ENCODE measurements at places on chromosomes 13 and 19.

- DNase-seq: no peak
Observed at GRCh38 chr19:16203256-16204004, 5.7 kb downstream of the AP1M1 start.

DNA sequence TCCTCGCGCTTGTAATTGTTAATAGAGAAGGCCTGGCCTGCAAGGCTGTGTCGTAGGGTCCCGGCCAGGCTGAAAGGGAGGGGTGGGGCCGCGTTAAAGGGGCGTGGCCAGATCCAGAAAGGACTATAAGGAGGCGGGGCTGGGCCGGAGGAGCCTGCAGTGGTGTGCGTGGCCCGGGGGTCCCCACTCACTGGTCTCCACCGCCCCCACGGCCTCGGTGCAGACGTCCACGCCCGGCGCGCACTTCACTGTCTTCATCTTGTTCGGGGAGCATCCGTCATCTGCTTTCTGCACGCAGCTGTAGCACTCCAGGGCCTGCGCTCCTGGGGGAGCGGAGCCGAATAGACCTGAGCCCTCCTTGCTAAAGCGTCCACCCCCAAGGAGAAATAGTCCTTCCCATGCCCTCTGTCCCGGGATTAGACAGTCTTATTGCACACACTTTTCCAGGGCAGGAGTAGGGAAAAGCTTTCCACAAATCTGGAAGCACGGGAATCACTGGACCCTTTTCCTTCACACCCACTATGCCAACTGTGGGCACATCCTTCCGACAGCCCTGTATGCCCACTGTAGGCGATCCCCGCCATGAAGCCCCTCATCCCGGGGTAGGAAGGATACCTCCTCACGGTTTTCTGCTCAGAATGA is 1.2 kb downstream of the LYPD3 start:
- peak; percentile 78 for DNase-seq

DNA sequence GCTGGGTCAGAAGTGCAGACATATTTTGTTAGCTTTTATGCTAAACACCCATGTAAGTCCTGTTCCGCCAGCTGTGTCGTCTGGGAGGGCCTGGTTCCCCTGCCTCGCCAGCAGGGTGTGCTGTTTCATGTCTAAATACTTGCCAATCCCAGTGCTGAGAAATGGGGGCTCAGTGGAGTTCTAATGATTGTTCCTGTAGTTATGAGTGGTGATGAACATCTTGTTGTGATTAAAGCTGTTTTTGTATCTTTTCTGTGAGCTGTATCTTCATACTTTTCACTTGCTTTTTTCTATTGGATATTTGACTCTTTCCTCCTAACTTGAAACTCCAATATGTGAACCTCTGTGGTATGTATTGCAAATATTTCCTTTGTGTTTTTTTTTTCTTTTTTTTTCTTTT is 32.7 kb downstream of the KDM4B start:
- no peak for DNase-seq

DNA sequence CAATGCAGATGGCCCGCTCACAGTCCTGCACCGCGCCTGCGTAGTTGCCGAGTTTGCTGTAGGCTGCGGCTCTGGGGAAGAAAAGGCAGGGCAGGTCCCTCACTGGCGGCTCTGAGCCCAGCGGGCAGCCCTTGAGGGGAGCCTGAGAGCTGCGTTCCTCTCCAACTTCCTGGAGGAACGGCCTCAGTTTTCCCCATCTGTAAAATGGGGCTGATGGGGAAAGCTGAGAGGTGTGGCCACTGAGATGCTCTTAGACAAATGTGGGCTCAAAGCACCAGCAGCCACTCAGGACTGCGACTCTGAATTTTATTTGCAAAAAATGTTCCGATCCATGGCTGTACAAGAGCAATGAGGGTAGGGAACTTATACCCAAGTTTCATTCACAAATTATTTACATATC is 19.4 kb downstream of the SGTA start:
- DNase-seq: no peak

DNA sequence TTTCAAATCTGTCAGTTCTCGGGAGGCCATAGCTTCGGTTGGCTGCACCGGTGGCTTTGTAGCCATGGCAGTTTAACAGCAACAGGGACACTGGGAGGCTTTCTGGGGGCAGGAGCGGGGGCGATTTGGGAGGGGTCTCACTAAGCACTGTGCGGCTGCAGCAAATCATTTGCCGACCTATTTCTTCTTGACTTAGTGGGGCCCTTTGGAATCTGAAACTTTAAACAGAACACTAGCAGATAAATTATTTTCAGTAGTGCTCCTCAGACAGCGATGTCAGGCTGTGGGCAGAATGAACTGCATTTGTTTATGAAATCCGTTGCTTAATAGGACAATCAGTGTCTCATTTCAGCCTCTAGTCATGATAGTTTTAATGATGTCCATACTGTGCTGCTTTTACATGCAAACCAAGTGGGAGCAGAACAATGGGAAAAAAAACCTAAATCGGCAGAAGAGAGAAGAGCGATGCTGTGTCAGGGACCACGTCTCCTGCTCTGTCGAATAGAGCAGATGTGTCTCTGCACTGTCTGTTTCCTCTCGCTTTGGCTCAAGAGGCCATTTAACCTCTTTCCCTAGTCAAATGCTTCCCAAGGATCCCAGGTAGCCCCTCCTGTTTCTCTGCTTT is 211.9 kb downstream of the OLFM4 start:
- no peak for DNase-seq

DNA sequence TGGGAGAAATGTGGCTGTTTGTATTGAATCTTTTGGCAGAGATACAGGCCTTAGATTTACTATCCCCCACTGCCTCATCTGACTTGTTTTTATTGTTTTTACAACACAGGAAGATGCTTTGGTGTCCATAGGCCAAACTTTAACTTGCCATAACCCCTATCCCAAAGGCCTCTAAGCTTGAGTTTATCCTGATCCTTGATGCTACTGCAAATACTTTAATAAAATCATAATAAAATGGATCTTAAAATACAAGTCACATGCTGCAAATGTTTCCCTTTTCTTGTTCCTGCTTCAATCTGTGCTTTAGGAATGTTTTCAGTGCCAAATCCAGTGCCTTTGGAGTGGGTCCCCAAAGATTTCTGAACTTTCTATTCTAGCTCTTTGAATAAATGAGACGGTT is 770.6 kb downstream of the DACH1 start:
- no peak for DNase-seq

DNA sequence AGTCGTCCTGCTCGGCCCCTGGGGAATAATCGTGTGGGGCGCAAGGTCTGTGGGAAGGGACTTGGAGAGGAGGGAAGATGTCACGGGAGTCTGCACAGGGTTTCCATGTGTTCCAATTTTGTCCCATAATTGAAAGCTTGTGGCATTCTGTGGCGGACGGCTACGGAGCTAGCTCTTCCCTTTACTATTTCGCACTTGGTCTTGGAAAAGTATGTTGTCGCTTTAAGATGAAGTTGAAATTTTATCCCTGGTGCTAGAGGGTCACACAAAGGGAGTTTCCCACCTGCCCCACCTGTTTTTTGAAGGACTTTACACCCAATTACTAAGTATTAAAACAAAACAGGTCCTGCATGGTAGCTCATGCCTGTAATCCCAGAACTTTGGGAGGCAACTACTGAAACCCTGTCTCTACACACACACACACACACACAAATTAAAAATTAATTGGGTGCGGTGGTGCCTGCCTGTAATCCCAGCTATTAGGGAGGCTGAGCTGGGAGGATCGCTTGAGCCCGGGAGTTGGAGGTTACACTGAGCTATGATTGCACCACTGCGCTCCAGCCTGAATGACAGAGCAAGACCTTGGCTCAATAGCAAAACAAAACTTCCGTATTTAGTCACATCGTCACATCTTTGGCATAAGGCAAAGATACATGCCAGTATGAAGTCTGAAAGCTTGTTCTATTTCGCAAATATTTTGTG is 967 bp upstream of the TPT1 start:
- DNase-seq: peak; percentile 36

DNA sequence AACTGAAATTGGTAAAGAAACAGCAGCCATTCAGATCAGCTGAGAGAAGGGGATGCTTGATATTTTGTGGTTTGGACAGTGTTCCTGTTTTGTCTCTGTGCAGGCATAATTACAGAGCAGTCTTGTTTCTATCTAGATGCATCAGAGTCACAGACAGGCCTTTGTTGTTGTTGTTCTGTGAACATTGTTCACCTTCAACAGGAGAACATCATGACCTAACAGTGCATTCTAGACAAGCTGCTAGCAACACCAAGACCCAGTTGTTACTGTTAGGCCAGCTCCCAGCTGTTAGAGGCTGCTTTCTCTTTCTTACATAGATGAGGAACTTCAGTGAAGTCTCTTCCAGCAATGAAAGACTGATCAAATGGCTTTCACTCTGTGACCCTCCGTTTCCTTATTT is 8.5 kb upstream of the LSR start:
- DNase-seq: no peak

DNA sequence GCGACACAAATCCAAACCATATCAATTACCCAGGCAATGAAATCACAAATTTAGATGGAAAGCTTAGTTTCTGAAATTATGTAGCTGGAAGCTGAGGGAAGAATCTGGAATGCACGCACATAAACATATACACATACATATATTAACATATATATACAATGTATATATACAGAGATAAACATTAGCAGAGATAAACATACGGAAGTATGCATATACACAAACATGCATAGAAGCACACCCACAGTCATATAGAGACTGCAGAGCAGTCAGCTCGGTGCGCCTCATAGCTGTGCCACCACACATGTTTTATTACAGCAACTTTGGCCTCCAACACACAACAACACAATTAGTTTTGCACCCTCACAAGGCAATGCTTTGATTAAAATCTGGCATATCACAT is 288.1 kb downstream of the TEX29 start:
- DNase-seq: no peak

DNA sequence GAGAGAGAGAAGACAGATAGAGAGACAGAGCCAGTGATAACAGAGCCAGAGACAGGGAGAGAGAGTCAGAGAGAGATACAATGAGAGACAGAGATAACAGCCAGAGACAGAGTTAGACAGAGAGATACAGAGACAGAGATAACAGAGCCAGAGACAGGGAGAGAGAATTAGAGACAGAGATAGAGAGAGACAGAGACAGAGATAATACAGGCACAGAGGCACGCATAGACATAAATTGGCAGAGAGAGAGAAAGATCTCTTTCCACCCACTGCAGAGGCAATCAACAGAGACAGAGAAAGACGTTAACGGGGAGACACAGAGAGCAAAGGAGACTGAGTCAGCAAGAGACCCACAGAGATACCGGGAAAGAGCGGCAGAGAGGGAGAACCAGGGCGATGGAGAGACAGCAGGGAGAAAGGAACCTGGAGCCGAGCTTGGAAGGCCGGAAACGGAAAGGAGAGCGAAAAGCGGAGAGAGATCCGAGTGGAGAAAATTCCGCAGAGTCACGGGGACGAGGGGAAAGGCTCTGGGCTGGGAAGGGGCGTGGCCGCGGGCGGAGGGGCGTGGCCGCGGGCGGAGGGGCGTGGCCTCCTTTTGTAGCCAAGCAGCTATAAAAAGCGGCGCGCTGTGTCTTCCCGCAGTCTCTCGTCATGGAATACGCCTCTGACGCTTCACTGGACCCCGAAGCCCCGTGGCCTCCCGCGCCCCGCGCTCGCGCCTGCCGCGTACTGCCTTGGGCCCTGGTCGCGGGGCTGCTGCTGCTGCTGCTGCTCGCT is at the start of gene TNFSF9:
TSS of gene TNFSF9 (plus strand) at position 641 of the 777 bp plus-strand sequence. CDS start at position 652, 11 bp downstream.
- DNase-seq: peak; percentile 91

GRCh38 chr13:85170372-85170771 is 628.8 kb downstream of the SLITRK6 start:
- no peak for DNase-seq

DNA sequence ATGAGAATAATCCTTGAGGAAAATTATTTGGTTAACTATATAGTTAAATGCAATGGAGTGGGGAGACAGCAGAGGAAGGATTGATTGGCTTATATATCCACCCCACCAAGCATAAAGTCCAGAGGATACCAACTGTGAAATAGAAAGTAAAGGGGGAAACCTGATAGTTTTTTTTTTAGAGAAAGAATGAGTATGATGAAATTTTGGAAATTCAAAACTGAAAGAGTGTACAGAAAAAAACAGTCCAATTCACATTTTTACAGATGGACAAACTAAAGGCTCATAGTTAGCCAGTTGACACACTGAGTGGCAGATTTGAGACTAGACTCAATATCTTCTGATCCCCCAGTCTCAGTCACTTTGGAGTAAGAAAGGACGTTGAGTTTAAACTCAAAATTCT is 51.1 kb downstream of the FNDC3A start:
- DNase-seq: no peak

DNA sequence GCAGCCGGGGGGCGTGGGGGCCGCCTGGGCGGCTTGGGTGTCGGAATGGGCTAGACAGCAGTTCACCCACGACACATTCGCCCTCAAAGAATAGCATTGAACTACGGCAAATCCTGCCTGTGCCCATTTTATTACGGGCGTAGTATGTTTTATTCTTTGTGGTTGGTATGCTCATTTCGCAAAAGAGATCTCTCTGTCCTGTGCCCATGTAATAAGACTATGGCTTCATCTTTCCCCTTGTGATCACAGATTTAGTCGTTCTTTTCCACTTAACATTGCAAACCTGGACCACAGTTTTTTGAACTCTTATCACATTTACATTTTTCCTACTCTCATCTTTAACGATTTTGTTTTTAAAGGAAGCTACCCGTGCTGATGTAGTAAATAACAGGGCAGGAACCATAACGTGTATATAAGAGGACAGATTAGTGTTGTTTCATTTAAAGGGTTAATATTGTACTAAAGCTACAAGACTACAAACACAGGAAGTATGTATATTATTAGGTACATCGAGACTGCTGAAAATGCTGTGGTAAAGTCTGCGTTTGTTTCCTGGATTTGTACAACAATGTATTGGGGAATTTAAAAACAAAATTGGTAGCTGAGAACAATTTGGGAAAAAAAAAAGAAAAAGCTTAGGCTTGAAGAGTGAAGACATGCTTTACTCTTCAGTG is 3.2 kb upstream of the MYCBP2 start:
- no peak for DNase-seq

GRCh38 chr19:2261438-2262172 is 5.4 kb upstream of the JSRP1 start:
- no peak for DNase-seq

GRCh38 chr19:29971648-29972047 is 29.6 kb downstream of the URI1 start:
- no peak for DNase-seq

DNA sequence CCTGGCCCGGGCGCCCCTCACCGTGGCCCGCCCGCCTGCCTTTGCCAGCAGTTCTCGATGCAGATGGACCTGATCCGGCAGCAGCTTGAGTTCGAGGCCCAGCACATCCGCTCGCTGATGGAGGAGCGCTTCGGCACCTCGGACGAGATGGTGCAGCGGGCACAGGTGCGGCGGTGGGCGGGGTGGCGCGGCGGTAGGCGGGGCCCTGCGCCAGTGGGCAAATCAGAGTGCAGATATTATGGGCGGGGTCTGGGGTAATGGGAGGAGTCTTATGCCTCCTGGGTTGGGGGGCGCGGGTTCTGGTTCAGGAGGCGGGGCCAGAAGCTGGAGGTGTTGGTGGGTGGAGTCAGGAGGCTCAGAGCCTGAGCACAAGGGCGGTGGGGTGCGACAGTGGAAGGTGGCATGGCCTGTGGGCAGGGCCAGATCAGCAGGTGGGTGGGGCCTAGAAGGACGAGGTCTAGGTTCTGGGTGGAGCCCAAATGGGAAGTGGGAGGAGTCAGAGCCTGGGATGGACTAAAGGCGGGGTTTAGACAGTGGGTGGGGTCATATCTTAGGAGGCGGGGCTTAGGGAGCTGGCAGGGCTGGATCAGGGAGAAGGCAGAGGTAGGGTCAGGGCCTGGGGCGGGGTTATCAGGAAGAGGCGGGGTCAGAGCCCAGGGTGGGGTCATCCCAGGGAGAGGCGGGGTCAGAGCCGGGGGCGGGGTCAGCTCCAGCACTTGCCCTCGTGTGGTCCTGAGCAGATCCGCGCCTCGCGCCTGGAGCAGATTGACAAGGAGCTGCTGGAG is 5.6 kb downstream of the APC2 start:
- peak; percentile 65 for DNase-seq

- DNase-seq: peak; percentile 18
Observed at GRCh38 chr13:23510979-23511735, 59.1 kb upstream of the TNFRSF19 start.

Data from mucosa of gallbladder (tissue), 1 donor.